AG10803 (cell line): ENCODE measurements at places on chromosomes 6 and 20.
A peak's percentile ranks its signal among the peaks of the same experiment; 100 is the strongest.

DNA sequence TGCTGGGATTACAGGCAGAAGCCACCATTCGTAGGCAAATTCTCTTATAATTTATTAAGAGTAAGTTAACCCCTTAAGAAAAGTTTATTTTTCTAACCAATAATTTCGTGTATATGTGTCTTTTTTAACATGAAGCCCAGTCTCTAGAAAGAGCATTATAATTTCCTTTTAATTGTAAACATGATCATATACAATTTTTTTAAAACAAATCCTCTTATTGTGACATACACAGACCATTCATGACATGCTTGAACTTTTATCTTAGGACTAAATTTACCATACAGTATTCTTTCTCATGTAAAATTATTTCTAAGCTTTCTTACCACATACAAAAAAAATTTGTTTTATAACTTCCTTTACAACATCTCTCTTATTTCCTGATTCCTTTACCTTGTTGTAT, 6.7 kb downstream of the ACOT13 start:
- DNase-seq = no peak

- DNase-seq = peak; percentile 62
These were observed 195.8 kb upstream of the ZNF184 start for GRCh38 chr6:27668442-27669294.

DNA sequence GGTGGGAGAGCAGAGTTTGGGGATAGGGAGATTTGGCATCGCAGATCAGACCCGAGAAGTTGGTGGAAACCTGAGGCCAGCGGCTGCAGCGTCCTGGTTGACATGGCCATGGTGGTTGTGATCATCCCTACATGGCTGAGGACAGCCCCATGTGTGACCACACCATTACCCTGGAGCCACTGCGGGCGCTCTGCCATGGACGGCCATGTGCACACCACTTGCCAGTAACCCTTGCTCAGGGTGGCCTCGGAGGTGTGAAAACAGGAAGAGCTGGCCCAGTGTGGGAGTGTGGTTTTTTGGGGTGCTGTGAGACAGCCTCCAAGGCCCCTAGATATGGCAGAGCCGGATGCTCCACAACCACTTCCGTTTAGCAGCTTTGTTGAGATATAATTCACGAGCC, 64.4 kb downstream of the TMEM242 start:
- no peak for DNase-seq

- no peak for DNase-seq
These were observed 339.7 kb downstream of the TBC1D32 start for GRCh38 chr6:120994573-120994967.

DNA sequence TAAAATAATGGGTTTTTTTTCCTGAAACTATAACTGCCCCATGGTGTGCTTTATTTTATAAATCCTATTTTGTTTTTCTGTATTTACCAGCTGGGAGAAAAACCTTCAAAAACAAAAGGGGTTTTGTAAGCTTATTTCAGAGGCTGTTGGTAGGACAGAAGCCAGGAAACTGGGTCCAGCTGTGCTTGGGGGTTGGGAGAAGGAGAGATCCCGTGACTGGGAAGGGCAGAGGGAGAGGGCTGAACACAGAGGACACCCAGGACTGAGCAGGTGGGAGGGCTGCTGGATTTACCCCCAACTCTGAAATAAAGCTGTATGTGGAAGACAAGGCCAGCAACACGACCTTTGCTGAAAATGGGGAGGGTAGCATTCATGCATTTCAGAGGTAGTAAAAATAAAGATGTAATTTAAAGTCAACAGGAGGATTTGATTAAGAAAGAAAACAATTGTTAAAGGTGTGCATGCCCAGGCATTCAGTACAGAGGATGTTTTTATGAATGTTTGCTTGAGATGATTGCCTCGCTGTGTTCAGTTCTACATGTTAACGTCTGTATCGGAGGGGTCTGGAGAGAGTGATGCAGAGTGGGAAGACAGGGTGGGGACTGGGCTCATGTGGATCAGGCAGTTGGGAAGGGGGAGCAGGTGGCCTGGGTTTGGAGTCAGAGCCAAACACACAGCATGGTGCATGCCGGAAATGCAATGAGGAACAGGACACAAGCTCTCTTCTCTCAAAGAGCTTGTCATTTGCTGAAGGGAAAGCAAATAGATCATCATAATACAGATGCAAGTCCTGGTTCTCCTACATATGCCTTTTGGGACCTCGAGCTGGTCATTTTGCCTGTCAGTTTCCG, 21.4 kb downstream of the ARFGEF3 start:
- DNase-seq = no peak

DNA sequence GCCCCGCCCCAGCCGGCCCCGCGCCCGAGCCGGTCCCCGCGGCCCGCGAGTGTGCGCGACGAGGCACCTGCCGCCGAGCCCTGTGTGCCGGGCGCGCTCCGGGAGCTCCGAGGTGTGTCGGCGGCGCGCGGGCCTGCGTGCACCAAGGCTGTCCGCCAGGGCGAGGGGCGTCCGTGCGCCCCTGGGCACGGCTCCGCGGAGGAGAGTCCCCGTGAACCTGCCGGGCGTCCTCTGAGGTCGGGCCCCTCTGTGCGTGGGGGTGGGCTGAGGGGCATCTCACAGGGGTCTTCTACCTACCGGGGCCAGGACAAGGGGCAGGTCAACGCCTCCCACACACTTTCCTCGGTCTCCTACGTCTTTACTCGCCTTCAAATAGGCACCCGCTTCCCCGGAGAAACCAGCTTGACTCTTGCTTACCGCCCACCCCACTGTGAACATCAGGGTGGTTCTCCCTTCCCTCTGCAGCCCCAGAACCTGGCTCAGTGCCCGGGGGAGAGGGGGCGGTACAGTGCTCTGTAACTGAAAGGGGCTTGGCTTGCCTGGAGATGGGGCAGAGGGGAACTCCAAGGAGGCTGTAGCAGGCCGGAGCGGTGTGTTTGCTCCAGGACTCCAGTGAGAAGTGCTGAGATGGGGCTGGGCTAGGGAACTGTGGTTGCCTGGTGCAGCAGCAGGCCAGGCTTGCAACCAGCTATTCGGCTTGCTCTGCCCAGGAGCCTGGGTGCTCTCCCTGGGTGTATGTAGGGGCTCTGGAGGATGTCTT, at the start of gene SAMD10:
Gene SAMD10 (minus strand): TSS at position 86 of the 760 bp plus-strand sequence. CDS start 175 bp downstream, outside the sequence.
- no peak for DNase-seq

DNA sequence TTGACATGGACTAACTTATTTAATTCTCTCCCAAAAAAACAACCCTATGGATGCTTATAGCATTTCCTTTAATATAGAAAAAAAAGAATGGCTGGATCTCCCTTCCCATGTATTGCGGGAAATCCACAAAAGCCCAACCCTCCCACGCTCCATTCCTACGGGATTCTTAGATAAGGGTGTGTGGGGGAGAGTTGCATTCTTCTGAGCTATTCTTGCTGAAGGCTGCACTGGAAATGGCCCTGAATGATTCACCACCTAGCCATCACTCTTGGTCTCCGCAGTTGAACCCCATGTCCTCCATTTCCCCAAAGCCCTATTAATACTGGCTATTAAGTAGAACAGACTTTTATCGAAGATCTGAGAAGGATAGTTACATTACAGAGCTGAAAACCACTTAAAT, 41.9 kb upstream of the ADGRF5 start:
- no peak for DNase-seq
